CD8-positive, alpha-beta memory T cell (primary cell): ENCODE measurements at places on chromosomes 13 and 19.
A peak's percentile ranks its signal among the peaks of the same experiment; 100 is the strongest.

DNA sequence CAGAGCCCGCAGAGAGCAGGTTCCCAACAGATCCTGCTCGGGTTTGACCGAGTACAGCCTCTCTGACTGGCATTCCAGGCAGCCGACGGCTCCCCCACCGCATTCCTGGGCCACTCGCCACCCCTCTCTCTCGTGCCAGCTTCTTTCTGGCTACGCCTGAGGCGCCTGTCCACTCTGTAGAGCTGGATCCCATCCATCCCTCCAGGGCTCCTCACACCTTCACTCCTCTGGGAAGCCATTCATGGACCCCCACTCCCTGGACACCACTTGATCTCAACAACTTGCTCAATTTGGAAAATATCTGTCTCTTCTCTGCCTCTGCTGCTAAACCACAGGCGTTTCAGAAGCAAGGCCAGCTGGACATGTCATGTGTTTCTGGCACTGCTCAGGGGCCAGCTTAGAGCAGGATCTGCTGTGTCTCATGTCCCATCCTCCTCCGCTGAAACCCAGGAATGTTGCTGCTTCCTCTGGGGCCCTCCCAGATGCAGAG is 30.6 kb upstream of the ATP1A3 start:
- H3K36me3 ChIP-seq: no peaks in the 10 kb centered on the region
- peaks cover 7% of the 10 kb centered on the region for H3K27me3 ChIP-seq
- H3K27ac ChIP-seq: no peak overlapping the region
- DNase-seq: no peak
- no peak overlapping the region for H3K4me3 ChIP-seq

- H3K4me3 ChIP-seq: peak overlapping the region; percentile 83
- H3K36me3 ChIP-seq: no peaks in the 10 kb centered on the region
Observed at GRCh38 chr19:53538378-53539109, 599 bp downstream of the ZNF331 start.

DNA sequence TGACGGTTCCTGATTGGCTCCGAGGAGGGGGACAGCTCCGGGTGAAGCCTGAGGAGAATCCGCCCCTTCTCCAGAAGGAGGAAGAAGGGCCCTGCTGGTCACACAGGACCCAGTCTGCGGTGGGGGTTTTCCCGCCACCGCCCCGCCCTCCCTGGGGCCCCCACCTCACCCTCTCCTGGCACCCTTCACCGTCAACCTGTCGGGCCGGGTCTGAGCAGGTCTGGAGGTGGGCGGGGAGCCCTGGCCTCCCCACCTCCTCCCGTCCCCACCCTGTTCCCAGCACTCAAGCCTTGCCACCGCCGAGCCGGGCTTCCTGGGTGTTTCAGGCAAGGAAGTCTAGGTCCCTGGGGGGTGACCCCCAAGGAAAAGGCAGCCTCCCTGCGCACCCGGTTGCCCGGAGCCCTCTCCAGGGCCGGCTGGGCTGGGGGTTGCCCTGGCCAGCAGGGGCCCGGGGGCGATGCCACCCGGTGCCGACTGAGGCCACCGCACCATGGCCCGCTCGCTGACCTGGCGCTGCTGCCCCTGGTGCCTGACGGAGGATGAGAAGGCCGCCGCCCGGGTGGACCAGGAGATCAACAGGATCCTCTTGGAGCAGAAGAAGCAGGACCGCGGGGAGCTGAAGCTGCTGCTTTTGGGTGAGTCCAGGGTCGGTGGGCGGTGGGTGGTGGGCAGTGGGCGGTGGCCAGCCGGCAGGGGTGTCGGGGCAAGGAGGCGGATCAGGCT is at the start of gene GNA15:
GNA15 (plus strand) TSS at position 73 of the 723 bp plus-strand sequence; CDS start at position 491, 418 bp downstream.
- peaks cover 3% of the 10 kb centered on the region for H3K27me3 ChIP-seq
- no peaks in the 10 kb centered on the region for H3K36me3 ChIP-seq
- H3K27ac ChIP-seq: no peak within 1 kb of the TSS
- no peak within 1 kb of the TSS for H3K4me3 ChIP-seq
- no peak for DNase-seq
- H3K4me1 ChIP-seq: peaks cover 15% of the 10 kb centered on the region

DNA sequence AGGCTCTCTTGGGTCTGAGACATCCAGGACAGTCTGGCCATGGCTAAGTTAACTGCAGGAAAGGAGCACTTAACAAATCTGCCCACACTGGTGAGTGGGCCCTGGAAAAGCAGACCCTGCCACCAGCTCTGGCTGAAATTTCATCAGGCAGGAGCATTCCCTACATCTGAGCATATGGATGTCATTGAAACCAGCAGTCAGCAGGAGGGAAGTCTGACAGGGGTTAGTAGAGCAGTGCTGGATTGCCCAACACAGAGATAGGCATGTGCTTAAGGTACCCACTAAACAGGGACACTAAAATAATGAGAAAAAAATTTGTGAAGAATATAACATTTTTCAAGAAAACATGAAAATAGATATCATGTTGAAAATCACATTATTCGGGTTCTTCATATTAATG is 13.6 kb upstream of the ACOD1 start:
- H3K4me3 ChIP-seq: no peak overlapping the region
- H3K4me1 ChIP-seq: no peaks in the 10 kb centered on the region
- no peaks in the 10 kb centered on the region for H3K27me3 ChIP-seq
- no peak overlapping the region for H3K27ac ChIP-seq
- DNase-seq: no peak

- DNase-seq: no peak
- no peaks in the 10 kb centered on the region for H3K27me3 ChIP-seq
- H3K4me3 ChIP-seq: no peak overlapping the region
- H3K27ac ChIP-seq: no peak overlapping the region
- peaks cover 65% of the 10 kb centered on the region for H3K36me3 ChIP-seq
Observed at GRCh38 chr19:35729763-35730162, 12.0 kb downstream of the KMT2B start.

DNA sequence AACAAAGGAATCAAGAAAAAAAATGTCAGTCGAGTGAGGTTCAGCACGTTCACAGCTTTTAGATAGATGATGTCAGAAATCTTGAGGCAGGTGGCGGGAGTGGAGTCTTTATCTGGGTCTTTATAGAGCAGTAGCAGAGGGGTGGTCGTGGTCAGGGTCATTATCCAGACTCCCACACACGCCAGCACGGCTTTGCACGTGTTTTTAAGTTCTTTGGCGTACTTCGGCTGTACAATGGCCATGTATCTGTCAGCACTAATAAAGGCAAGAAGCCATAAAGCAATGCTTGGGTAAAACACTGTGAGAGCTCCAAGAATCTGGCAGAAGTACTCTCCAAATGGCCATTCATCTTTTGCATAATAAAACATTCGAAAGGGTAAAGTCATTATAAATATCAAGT is 2.9 kb downstream of the GPR18 start:
- no peak overlapping the region for H3K27ac ChIP-seq
- H3K4me3 ChIP-seq: peak overlapping the region; percentile 65
- DNase-seq: no peak
- H3K27me3 ChIP-seq: no peaks in the 10 kb centered on the region

GRCh38 chr13:34772206-34772605 is 169.9 kb upstream of the NBEA start:
- no peak for DNase-seq
- H3K36me3 ChIP-seq: no peaks in the 10 kb centered on the region
- no peaks in the 10 kb centered on the region for H3K27me3 ChIP-seq
- H3K4me3 ChIP-seq: no peak overlapping the region
- H3K27ac ChIP-seq: no peak overlapping the region

GRCh38 chr13:80599765-80600164 is 258.8 kb upstream of the SPRY2 start:
- H3K4me3 ChIP-seq: no peak overlapping the region
- no peaks in the 10 kb centered on the region for H3K27me3 ChIP-seq
- no peak overlapping the region for H3K27ac ChIP-seq
- H3K36me3 ChIP-seq: no peaks in the 10 kb centered on the region

GRCh38 chr13:48902368-48902767 is 73.3 kb upstream of the FNDC3A start:
- no peaks in the 10 kb centered on the region for H3K27me3 ChIP-seq
- no peak for DNase-seq
- H3K36me3 ChIP-seq: no peaks in the 10 kb centered on the region
- no peak overlapping the region for H3K4me3 ChIP-seq

GRCh38 chr13:110266983-110267382 is 40.0 kb downstream of the COL4A1 start:
- no peaks in the 10 kb centered on the region for H3K36me3 ChIP-seq
- no peak for DNase-seq
- no peak overlapping the region for H3K27ac ChIP-seq
- no peaks in the 10 kb centered on the region for H3K4me1 ChIP-seq
- H3K27me3 ChIP-seq: no peaks in the 10 kb centered on the region

GRCh38 chr19:33447336-33448158 is 74.0 kb downstream of the CEBPG start:
- H3K27me3 ChIP-seq: no peaks in the 10 kb centered on the region
- H3K4me3 ChIP-seq: no peak overlapping the region
- H3K36me3 ChIP-seq: no peaks in the 10 kb centered on the region
- no peaks in the 10 kb centered on the region for H3K4me1 ChIP-seq
- no peak for DNase-seq

DNA sequence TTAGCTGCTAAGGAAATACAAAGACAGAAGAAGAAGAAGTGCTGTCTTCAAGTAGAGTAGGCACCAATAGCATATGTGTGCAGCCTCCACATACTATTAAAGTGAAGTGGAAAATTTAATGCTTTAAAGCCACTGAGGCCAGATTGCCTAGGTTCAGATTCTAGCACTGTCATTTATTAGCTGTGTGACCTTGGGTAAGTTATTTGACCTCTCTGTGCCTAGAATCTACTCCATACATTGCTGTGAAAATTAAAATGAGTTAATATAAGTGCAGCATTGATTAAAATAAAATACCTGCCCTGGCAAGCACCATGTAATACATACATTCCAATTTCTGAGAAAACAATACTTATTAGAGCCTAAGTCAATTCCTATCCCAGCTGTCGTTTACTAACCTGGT is 110.5 kb downstream of the FRY start:
- no peaks in the 10 kb centered on the region for H3K36me3 ChIP-seq
- DNase-seq: no peak
- H3K4me3 ChIP-seq: no peak overlapping the region
- no peaks in the 10 kb centered on the region for H3K4me1 ChIP-seq

DNA sequence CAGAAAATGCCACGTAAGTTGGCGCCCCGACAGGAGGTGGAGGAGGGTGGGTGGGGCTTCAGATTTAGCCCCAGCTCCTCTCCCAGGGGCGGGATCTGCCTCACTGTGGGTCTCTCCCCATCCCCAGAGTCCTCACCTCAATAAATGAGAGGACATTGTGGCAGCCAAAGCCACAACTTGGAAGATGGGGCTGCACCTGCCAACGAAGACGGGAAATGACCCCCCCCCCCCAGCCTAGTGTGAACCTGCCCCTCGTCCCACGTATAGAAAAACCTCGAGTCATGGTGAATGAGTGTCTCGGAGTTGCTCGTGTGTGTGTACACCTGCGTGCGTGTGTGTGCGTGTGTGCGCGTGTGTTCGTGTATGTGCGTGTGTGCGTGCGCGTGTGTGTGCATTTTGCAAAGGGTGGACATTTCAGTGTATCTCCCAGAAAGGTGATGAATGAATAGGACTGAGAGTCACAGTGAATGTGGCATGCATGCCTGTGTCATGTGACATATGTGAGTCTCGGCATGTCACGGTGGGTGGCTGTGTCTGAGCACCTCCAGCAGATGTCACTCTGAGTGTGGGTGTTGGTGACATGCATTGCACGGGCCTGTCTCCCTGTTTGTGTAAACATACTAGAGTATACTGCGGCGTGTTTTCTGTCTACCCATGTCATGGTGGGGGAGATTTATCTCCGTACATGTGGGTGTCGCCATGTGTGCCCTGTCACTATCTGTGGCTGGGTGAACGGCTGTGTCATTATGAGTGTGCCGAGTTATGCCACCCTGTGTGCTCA is 1.5 kb upstream of the TRAPPC5 start:
- H3K36me3 ChIP-seq: peaks cover 6% of the 10 kb centered on the region
- H3K27ac ChIP-seq: no peak overlapping the region
- no peaks in the 10 kb centered on the region for H3K27me3 ChIP-seq

DNA sequence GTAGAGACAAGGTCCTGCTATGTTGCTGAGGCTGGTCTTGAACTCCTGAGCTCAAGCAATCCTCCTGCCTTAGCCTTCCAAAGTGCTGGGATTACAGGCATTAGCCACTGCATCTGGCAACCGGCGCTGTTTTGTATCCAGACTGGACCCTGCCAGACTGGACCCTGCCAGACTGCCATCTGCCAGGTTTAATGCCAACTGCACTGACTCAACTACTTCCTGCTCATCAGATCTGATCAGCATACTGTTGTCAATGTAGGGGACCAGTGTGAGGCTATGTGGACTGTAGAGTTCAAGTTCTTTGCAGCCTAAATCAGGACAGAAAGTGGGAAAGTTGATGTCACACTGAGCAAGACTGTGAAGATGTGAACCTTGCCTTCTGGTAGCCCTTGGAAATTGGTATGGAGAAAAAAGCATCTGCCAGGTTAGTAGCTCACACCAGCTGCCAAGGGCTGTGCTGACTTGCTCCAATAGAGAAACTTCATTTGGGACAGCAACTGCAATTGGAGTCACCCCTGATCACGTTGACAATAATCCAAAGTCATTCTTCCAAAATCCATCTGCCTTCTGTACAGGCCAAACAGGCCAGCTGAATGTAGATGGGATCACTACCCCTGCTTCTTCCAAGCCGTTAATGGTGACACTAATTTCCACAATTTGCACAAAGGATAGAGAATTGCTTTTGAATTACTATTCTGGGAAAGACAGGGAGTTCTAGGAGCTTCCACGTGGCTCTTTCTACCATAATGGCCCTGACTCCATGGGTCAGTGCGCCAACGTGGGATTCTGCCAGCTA is 36.8 kb upstream of the ATP1A3 start:
- no peak overlapping the region for H3K4me3 ChIP-seq
- no peak for DNase-seq
- no peak overlapping the region for H3K27ac ChIP-seq
- no peaks in the 10 kb centered on the region for H3K36me3 ChIP-seq
- no peaks in the 10 kb centered on the region for H3K4me1 ChIP-seq

- peaks cover 16% of the 10 kb centered on the region for H3K36me3 ChIP-seq
- H3K27me3 ChIP-seq: no peaks in the 10 kb centered on the region
- H3K4me1 ChIP-seq: no peaks in the 10 kb centered on the region
- H3K4me3 ChIP-seq: no peak overlapping the region
Observed at GRCh38 chr19:38714354-38714778, 29.9 kb downstream of the CAPN12 start.

DNA sequence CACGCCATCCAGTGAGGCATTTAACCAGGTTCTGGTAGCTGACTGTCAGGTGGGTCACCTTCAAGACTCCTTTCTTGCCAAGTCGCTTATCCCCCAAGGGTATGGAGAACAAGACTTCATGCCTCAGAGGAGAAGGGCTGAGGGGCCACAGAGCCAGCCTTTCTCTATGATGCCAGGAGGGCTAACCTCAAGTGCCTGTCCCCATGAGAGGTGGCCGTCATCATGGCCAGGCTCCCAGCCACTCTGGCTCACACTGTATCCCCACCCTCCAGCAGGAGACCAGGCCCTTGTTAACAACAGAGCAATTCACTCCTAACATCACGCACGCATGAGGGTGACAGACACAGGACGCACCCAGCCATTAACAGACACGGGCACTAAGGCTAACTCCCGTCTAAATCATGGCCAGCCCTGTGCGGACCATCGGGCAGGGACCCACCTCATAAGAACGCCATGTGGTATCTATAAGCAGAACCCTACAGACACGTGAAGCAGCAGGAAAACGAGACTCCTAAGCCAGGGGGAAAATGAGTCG is 38.6 kb upstream of the ISYNA1 start:
- H3K4me1 ChIP-seq: peaks cover 74% of the 10 kb centered on the region
- DNase-seq: no peak
- H3K27me3 ChIP-seq: no peaks in the 10 kb centered on the region
- no peak overlapping the region for H3K27ac ChIP-seq
- H3K4me3 ChIP-seq: no peak overlapping the region
- no peaks in the 10 kb centered on the region for H3K36me3 ChIP-seq
